ENCODE measurements at places on chromosomes 6 and 20. TPM values are rescaled to one million over a fixed set of nuclear protein-coding genes. Genes with fewer than 3 reads are reported as not detected.

- peaks cover 26% of the 10 kb centered on the region for H3K4me1 ChIP-seq
- H3K36me3 ChIP-seq: no peaks in the 10 kb centered on the region
- no peak for DNase-seq
Observed at GRCh38 chr6:85581572-85581971, 12.1 kb downstream of the SNX14 start.

GRCh38 chr6:44020664-44021425, 106.4 kb downstream of the MRPL14 start:
- no peak for DNase-seq
- H3K27ac ChIP-seq: no peak overlapping the region
- peaks cover 11% of the 10 kb centered on the region for H3K4me1 ChIP-seq
- H3K36me3 ChIP-seq: no peaks in the 10 kb centered on the region
- H3K4me3 ChIP-seq: no peak overlapping the region

GRCh38 chr6:149963212-149963461, 606 bp upstream of the ULBP1 start:
- H3K4me1 ChIP-seq: peaks cover 7% of the 10 kb centered on the region
- H3K36me3 ChIP-seq: no peaks in the 10 kb centered on the region
- peak overlapping the region; percentile 78 for H3K4me3 ChIP-seq

DNA sequence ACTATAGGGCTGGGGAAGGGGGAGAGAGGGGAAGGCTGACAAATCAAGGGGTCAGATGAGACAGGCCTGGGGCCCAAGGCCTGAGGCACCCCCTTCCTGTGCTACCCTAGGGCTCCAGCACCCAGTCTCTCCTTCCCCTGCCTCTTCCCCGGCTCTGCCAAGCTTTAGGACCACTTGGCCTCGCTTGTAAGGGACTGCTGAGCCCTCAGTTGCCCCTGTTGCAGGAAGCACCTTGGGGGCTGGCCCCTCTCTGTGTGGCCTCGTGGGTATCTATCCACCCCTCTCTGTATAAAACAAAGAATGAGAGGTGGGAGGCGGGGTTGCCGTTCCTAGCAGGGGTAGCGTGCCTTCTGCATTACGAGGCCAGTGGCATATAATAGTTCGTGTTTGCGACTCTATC, 21.4 kb upstream of the SMOC2 start:
- no peaks in the 10 kb centered on the region for H3K36me3 ChIP-seq
- no peak for DNase-seq
- H3K4me1 ChIP-seq: no peaks in the 10 kb centered on the region
- no peak overlapping the region for H3K4me3 ChIP-seq
- H3K27ac ChIP-seq: no peak overlapping the region

MEI4 gene
- not detected for total RNA-seq

UBD gene
- total RNA-seq: not detected

Data from PC-3 (cell line).